EL (cell line): ENCODE measurements at places on chromosomes 1 and 21.
A peak's percentile ranks its signal among the peaks of the same experiment; 100 is the strongest.

GRCh38 chr1:8365661-8366362, 47.9 kb downstream of the SLC45A1 start:
- no peak for DNase-seq

DNA sequence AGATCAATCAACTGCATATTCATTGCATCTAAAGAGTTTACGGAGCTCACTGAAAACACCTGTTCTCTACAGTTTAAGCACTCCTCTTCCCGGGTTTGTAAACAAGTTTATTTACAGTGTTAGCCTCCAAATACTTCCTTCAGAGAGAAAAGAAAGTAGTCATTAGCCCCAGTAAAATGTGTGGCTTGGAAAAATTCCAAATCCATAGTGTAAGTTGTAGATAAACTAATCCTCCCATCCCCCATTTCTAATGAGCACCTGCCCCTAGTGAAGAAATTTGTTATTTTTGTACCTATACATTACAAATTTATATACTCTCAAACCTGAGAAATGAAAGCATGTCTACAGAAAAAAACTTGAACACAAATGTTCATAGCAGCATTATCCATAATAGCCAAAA, 21.9 kb downstream of the PUM1 start:
- DNase-seq: no peak

DNA sequence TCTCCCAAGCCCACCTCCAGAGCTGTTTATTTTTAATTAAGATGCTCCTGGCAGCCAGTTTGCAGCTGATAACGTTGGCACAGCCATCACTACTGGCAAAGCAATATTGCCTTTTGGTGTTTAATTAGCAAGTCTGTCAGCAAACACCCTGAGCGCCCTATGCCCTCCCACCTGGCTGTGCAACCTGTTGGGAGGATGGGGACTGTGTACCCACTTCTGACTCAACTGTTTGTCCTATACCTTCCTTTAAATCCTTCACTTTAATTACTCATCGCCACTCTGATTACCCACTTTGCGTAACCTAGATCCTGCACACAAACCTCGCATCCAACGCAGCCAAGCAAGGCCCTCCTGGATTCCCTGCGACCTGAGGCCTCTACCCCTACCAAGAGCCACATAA, 67.1 kb downstream of the BCAR3 start:
- no peak for DNase-seq

DNA sequence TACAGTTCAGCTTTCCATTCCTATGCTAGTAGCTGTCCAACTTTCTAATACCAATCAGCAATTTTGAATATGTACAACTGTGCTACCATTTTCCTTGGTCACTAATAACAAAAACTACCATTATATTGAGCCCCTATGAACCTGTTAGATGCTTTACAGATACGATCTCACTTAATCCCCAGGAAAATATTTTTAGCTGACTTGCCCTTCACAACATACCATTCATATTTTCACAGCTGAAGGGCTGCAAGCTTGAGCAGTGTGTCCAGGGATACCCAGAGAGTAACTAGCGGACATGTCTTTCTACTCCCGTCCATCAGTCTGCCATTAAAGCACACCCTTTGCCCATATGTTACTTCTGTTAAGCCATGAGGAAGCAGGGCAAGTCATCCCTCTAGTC, 140.5 kb downstream of the SPATA46 start:
- DNase-seq: peak; percentile 36

- no peak for DNase-seq
Measured at GRCh38 chr21:34052171-34052570, 21.2 kb upstream of the MRPS6 start.

GRCh38 chr1:2642560-2643413, 10.0 kb upstream of the MMEL1 start:
- DNase-seq: peak; percentile 90

DNA sequence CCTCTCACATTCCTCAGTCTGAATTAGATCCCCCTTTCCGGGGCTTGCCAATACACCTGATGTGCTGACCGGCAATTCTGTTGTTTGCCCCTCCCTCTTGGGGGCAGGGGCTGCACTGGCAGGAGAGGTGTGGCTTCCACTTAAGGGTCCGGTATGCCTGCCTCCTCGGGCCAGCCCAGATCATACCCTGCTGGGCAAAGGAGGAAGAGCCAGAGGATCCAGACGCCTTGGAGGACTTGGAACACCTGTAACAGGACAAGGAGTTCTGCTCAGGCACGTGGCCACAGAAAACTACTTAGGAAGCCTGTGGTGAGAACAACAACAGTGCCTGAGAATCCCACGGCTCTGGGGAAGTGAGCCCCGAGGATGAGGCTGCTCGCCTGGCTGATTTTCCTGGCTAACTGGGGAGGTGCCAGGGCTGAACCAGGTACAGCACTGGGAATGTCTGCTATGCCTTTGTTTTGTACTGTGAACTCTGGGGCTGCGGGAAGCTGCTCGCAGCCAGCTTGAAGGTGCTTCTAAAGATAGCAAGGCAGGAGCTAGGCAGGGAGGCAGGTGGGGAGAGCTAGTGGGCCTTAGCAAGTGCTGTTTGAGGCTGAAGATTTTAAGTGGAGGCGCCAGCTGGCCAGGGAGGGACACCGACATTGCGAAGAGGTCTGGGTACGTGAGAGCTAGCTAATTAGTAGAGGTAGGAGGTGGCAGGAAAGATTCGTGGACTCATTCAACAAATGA, at the start of gene SMPDL3B:
SMPDL3B (plus strand) TSS at position 183 of the 732 bp plus-strand sequence; CDS start at position 367, 184 bp downstream.
- peak; percentile 45 for DNase-seq

GRCh38 chr1:88341447-88341846, 342.6 kb upstream of the PKN2 start:
- DNase-seq: no peak

GRCh38 chr1:89363638-89364536, at the start of gene GBP6:
Gene GBP6 (plus strand): TSS chr1:89364059. CDS start chr1:89368552, 4,493 bp downstream.
- DNase-seq: no peak

- peak; percentile 33 for DNase-seq
Measured at GRCh38 chr1:171595324-171595723, 26.7 kb upstream of the MYOCOS start.

- DNase-seq: peak; percentile 40
Measured at GRCh38 chr1:173424782-173425407, 52.2 kb upstream of the PRDX6 start.

- peak; percentile 32 for DNase-seq
Measured at GRCh38 chr1:232891656-232892317, 58.6 kb upstream of the NTPCR start.

- DNase-seq: no peak
Measured at GRCh38 chr1:206691604-206692003, 6.9 kb downstream of the MAPKAPK2 start.

- DNase-seq: no peak
Measured at GRCh38 chr1:187665483-187665882, 836.7 kb downstream of the PLA2G4A start.

DNA sequence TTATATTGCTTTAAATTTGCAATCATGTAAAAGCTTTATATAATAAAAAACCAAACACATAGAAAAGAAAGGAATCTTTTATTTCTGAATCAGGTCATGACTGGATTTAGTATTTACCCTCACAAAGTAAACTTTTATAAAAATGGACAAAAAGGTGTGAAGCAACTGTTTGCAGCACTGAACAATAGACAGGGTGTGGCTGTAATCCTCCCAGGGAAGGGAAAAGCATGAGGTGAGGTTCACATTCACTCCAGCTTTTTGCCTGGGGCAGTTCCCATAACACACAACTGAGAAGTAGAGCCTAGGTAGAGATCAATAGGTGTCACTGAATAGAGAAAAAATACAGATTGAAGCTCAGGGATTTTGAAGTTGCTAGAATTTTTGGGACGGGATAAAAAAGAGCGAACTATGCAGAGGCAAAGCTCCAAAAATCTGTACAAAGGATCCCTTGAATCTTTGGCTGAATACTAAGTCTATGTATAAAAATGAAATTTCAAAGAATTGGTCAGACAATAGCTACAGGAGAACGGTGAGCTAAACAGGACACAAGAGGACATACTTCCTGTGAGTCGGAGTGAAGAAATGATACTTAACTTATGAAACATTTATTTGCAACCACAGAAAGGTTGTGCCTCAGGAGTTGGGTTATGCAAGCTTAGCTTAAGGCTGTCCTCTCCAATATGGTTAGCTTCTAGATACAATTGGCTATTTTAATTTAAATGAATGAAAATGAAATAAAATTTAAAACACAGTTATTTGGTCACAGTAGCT, 162.0 kb upstream of the ZP4 start:
- peak; percentile 7 for DNase-seq

DNA sequence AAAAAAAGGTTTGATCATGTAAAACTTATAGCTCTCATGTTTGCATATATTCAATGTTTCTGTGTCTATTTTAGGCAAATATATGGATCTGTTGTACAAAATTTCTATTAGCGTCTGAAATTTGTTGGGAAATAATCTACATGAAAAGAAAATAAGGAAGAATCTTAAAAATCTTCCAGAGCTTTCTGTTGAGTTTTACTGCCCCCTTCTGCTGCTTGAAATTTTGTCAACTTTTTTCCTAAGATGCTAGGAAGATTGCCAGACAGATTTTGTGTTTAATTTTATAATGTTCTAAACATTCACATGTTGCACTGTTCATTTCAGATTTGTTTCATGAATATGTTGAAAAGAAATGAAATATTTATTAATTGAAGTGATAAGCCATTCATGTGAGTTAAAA, 2.5 kb upstream of the PTGS2 start:
- peak; percentile 15 for DNase-seq

- peak; percentile 27 for DNase-seq
Measured at GRCh38 chr1:205317311-205317917, 4.1 kb downstream of the NUAK2 start.
